CD14-positive monocyte (primary cell): ENCODE measurements at places on chromosomes 11 and 22. TPM values are rescaled to one million over a fixed set of nuclear protein-coding genes. Genes with fewer than 3 reads are reported as not detected.
A peak's percentile ranks its signal among the peaks of the same experiment; 100 is the strongest.

GRCh38 chr22:32587449-32587848 lies 112.8 kb downstream of the FBXO7 start:
- no peak overlapping the region for H3K4me3 ChIP-seq
- H3K27me3 ChIP-seq = no peaks in the 10 kb centered on the region
- no peak for DNase-seq
- no peaks in the 10 kb centered on the region for H3K36me3 ChIP-seq
- no peaks in the 10 kb centered on the region for H3K4me1 ChIP-seq
- no peak overlapping the region for H3K27ac ChIP-seq

DNA sequence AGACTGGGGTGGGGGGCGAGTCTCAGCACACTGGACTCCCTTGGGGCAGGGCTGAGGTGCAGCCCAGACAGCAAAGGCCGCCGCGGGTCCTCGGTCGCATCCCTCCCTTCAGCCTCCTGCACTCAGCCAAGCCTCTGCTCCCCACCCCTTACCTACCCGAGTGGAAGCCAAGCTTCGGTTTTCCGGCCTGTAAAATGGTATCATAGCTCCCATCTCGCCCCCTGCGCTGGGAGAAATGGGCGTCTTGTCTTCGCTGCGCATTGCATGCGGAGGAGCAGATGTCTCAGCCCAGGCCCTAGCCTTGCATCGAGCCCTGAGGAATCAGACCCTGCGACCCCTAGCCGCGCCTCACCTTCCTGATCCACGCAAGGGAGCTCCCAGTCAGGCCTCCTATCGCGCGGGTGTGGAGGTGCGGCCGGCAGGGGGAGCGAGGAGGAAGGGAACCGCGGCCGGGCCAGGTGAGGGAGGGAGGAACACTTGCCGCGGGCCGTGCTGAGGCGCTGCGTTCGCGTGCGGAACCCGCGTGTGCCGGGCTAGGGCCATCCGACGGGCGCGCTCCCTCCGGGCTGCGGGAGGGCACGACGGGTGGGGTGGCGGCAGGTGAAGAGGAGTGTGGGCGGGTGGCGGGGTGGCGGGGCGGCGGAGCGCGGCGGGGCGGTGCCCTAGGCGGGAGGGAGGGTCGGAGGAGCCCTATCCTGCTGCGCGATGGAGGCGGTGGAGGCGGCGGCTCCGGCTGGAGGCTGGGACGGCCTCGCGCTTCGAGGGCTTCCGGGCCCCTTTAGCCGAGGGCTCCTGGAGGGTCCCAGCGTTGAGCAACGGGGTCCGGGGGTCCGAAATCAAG lies 4.1 kb upstream of the TBX1 start:
- peaks cover 86% of the 10 kb centered on the region for H3K27me3 ChIP-seq
- peak; percentile 29 for DNase-seq
- H3K36me3 ChIP-seq = no peaks in the 10 kb centered on the region
- H3K4me1 ChIP-seq = peaks cover 18% of the 10 kb centered on the region

GRCh38 chr11:60502221-60502775 lies 9.7 kb downstream of the MS4A12 start:
- no peaks in the 10 kb centered on the region for H3K36me3 ChIP-seq
- H3K27ac ChIP-seq = no peak overlapping the region
- peaks cover 15% of the 10 kb centered on the region for H3K4me1 ChIP-seq

DNA sequence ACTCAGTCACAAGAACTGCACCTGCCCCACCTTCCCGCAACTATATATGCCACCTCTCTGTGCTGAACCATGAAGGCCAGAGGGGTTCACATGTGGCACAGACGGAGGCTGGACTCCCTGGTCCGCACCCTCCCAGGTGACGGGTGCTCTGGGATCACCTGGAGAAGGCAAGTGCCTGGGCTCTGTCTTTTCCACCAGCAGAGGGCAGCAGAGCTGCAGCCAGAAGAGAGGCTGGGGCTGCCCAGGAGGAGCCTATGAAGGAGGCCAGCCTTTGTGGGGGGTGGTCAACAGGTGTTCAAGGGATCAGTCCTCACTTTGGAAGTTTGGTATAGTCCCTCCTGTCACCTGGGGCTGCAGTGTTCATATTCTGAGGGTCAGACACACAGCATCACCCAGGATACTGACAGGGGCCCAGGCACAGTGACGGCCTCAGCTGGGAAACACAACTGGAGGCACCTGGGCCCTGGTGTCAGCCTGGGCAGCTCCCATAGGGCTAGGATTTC lies 39.2 kb upstream of the IGLL5 start:
- H3K4me1 ChIP-seq = no peaks in the 10 kb centered on the region
- peak; percentile 68 for DNase-seq
- no peak overlapping the region for H3K27ac ChIP-seq
- no peak overlapping the region for H3K4me3 ChIP-seq
- H3K36me3 ChIP-seq = no peaks in the 10 kb centered on the region

The ME3 gene
- 1.5 and 3.0 TPM in 2 replicates for polyA plus RNA-seq

The CRACR2B gene
- polyA plus RNA-seq = 11.0 and 15.8 TPM in 2 replicates
